ENCODE measurements at places on chromosomes 13 and 19.

GRCh38 chr19:13102666-13103580 is at the start of gene LYL1:
LYL1 (minus strand) TSS chr19:13102858; CDS start chr19:13101171, 1,687 bp downstream.
- DNase-seq: no peak

- DNase-seq: no peak
Measured at GRCh38 chr13:25899464-25899863, 152.4 kb downstream of the SHISA2 start.

- DNase-seq: no peak
Measured at GRCh38 chr19:823565-824121, 1.9 kb upstream of the PLPPR3 start.

- peak; percentile 47 for DNase-seq
Measured at GRCh38 chr19:17448131-17448967, at the start of gene TMEM221. TMEM221 (minus strand) TSS chr19:17448668; CDS start chr19:17448462, 206 bp downstream.

DNA sequence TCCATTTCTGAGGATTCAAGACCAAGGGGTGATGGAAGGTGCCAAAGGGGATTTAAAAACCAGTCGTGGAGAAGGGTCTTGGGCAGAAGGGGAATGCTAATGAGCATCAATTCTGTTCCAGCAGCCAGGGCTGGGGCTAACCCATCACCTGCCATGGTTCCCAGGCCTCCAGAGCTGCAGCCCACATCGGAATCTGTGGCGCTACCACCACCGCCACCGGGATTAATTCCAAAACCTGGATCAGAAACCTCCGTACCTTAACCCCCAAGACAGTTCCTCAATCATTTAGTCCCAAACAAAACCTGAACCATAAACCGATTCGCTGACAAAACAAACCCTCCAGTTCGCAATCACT is 583 bp downstream of the ZNF615 start:
- no peak for DNase-seq

- DNase-seq: no peak
Measured at GRCh38 chr13:42929886-42930535, 62.0 kb downstream of the EPSTI1 start.

GRCh38 chr19:39098365-39099269 is 14.4 kb downstream of the ACP7 start:
- DNase-seq: no peak

GRCh38 chr13:19179916-19180315 is 1.7 kb downstream of the TUBA3C start:
- DNase-seq: no peak

DNA sequence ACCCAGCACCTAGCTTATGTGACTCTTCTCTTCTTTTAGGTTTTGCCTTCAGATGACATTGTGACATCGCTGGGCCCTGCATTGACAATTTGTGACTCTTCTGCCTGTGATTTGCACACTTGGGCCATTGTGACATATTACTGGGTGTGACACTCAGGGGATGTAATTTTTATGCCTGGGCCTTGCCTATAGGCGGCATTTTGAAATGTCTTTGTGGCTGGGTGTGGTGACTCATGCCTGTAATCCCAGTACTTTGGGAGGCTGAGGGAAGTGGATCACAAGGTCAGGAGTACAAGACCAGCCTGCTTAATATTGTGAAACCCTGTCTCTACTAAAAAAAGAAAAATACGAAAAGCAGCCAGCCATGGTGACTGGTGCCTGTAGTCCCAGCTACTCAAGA is 28.4 kb upstream of the ZNF681 start:
- no peak for DNase-seq

DNA sequence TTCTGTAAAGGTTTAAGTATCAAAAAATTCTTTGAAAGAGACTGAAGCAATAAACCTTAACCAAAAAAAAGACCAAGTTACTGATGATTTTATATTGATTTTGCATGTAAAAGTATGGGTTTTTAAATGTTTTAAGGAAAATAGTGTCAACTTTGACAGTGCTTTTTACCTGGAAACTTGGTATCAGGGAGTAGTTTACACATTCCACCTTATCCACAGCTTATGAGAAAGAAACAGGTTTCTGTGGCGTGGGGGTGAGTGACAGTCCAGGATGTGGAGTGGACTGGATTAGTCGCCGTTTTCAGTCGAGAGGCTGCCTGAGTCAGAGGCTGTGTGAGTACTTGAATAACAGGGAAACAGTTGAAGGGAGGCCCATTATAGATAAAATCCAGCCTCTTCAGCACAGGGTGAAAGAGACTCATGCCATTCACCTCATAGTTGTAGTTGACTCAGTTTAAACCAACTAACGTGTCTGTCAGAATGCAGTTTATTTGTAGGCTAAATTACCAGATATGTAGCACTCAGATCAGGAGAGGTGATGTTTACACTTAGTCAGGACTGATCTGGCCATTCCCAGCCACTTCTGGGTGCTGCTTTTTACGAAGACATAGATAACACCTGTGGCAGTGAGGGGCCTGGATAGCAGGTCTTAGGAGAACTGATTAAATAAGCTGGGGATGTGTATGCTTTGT is 595 bp upstream of the GPR183 start:
- peak; percentile 62 for DNase-seq

DNA sequence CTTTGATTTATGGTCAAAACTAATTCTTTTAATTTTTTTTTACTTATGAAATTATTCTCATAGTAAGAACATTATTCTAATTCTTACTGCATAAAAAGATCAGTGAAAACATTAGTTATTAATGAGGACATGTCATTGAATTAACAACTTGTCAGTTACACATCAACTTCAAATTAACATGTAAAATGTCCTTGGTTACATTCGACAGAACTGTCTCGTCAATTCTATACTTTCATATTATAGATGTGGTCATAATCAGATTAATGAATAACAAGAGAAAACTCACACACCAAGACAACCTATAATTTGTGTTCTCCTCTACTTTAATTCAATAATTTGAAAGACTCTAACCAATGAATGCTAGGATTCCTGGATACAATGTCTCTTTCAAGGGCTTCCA is 66.7 kb downstream of the KATNAL1 start:
- no peak for DNase-seq

DNA sequence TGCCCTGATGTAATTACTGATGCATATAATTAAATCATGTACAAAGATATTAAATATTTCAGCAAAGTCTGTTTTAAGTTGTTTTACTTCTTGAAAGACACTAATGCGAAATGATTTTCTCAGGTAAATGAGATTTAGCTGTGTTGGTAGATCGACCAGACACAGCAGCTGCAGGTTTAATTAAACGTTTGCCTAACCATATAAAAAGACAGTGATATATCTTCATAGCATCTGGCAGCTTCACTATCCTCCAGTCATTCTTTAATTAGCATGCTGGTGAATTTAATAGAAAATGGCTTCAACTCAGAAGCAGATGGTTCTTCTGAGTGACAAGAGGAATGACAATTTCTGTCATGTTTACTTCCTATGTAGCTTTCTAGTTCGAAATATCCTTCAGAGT is 69.3 kb downstream of the NHLRC3 start:
- DNase-seq: no peak

DNA sequence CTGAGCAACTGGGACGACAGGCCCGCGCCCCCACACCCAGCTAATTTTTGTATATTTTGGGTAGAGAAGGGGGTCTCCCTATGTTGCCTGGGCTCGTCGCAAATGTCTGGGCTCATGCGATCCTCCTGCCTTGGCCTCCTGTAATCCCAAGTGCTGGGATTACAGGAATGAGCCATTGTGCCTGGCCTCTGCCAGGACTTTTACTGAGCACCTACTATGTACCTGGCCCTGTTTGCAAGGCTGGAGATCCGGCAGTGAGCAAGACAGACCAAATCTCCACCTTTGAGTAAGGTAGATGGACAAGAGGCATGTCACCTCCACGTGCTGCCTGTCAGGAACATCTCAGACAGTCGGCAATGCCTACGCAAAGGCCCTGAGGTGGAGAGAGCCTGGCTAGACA is 6.9 kb downstream of the FKBP8 start:
- no peak for DNase-seq

DNA sequence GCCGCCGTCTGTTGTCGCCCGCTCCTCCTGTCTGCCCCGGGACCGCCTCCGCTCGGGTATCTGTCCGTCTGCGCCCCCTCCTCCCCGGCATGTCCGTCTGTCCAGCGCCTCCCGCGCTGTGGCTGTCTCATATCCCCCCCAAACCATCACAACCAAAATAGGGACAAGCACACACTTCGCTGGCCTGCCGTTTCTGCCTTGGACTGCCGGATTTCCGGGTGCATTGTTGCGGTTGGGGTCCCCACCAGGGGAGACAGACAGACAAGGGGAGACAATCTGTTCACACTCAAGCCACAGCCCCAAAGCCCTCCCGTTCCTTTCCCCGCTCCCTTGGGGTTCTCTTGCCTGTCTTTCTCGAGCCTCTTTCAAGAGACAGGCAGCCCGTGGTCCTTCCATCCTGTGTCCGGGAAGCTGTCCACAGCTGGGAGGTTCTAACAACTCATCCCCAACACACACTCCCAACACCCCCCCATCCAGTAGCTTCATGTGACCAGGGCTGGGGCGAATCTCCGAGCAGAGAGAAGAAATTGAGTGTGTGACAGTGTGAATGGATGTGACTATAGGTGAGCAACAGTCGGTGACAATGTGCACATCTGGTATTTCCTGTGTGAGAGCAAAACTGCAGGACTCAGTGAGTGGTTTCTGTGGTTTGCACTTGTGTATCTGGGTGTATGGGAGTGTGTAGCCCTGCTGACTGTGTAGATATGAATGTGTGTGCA is 16.5 kb upstream of the FOSB start:
- peak; percentile 69 for DNase-seq

GRCh38 chr19:46759817-46760333 is 13.6 kb upstream of the STRN4 start:
- no peak for DNase-seq

DNA sequence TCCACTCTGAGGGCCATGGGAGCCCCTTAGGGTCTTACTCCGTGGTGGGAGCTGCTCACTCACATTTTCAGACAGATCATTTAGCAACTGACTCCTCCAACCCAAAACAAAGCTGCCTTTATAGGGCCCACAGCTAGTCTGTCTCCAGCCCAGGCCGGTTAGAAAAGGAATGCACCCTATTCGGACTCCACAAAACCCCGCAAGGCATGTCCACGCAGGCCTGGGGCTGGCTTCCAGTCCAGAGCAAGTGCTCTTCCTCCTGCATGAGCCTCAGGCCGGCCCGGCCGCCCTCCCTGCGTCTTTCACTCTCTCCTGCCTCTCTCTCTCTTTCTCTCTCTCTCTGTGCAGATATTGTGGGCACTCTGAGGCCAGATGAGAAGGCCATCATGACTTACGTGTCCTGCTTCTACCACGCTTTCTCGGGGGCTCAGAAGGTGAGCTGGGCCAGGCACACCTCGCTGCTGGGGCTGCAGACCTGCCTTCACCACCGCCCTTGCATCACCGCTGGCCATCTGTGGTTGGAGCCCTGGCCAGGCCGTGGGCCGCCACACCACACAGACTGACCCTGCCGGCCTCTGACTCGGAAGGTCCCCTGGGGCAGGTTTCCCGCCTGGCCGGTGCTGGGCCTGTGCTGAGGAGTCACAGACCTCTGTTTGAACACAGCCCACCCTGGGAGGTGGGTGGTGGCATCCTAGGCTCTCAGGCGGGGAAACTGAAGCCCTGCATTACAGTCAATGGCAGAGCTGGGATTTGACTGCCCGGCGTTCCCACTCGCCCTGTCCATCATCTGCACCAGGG is 33.1 kb downstream of the CAPN12 start:
- no peak for DNase-seq

DNA sequence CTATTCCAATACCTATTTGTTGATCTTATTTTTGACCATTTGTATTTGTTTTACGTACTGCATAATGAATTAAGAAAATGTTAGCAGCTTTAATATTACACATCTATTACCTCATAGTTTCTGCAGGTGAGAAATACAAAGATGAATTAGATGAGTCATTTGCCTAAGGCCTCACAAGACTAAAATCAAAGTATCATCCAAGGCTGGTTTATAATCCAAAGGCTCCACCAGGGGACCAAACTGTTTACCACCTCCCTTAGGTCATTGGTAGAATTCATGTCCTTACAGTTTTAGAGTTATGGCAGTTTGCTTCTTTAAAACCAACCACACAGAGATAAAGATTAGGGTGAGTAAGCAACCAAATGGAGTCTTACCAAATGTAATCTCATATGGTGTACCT is 848.1 kb downstream of the SLITRK6 start:
- DNase-seq: no peak

GRCh38 chr19:53511933-53512374 is 26.0 kb upstream of the ZNF331 start:
- DNase-seq: peak; percentile 46

DNA sequence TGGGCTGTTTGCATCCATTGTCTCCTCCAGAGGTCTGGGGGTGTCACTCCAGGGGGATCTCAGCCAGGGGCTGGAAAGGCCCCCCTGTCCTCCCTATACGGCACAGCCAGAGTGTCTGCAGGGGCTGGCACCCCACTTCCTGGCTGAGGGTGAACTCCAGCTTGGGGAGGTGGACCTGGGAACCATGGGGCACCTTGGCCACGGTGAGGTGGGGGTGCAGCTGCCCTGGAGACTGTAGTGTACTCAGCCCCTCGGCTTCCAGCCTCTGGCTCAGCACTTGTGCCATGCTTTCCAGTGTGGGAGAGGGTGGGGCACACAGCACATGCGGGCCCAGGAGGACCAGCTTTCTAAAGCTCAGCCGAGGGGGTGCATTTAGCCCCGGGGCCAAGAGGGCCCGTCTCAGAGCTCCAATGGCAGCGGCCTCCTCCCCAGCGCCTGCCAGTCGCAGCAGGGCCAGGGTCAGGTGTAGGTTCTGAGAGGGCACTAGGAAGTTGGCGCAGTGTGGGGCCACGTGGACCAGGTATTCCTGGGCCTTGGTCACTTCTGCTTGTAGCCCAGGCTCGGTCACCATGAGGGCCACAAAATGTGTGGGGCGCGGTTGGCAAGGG is 1.4 kb downstream of the LENG9 start:
- DNase-seq: no peak

- no peak for DNase-seq
Measured at GRCh38 chr19:56170261-56170660, 5.5 kb upstream of the GALP start.

- no peak for DNase-seq
Measured at GRCh38 chr19:57675881-57676280, 5.9 kb upstream of the ZNF551 start.

GRCh38 chr13:37442996-37443395 is 155.6 kb downstream of the POSTN start:
- DNase-seq: no peak

GRCh38 chr19:12872255-12872654 is 9.0 kb downstream of the DNASE2 start:
- DNase-seq: no peak

DNA sequence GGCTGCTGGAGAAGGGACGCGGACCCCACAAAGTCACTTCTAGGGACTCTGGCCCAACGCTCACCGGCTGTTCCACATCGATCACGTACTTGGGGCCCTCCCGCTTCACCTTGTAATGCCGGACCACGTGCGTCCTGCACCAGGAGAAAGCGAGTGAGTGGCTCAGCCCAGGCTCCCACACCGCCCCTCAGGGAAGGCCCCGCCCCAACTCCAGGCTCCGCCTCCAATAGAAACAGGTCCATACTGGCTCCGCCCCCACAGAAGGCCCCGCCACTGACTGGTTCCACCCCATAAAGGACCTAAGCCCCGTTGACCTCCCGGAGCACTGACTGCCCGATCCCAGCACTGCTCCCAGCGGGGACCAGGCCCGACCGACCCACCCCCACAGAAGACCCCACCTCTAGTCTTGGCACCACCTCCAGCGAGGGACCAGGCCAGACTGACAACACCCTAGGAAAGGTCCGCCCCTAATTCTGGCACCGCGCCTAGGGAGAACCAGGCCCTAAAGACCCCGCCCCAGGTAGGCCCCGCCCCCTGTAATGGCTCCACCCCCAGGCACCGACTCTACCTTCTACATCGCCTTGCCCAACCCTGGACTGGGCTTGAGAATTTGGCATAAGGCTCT is 11.3 kb downstream of the STAP2 start:
- peak; percentile 84 for DNase-seq

Data from activated CD4-positive, alpha-beta T cell treated with anti-CD3 and anti-CD28 coated beads, Interleukin-2, amount 10 ng/mL, durations not matched to agents 7 days and 5 days (primary cell).